ENCODE measurements at places on chromosomes 12 and 14.
A peak's percentile ranks its signal among the peaks of the same experiment; 100 is the strongest.

DNA sequence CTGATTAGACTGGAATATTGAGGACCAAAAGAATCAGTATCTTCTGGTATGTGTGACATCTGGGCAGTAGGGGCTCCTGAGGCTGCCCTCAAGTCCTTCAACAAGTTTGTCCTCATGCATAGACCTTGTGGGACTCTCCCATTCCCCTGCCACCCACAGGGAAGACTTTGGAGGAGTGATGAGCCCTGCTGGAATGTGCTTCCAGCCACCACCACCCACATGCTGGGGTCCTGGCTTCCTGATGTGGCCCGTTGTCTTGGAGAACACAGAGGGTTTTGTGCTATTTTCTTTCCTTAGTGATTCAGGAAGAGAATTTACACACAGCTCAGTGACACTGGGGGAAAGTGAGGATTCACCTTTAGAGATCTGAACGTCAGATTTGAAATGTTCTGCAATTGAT, 29.2 kb upstream of the SEL1L start:
- no peak for DNase-seq

- no peak for DNase-seq
These were observed 135.8 kb downstream of the SSPN start for GRCh38 chr12:26331136-26331535.

DNA sequence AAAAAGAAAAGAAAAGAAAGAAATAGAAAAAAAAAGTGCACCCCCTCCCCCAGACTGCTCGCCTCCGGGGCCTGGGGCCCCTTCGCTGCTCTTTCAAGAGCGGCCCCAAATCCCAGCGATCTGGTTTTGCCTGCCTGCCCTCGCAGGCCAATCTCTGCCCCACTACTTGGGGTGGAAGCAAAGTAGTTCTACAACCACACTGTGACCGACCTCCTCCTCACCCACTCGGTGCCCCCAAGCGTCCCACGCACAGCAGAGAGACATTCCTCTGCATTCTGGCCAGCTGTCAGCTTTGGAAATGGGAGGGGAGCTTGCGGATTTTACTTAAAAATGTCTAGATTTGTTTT, 2.4 kb upstream of the TBX3 start:
- no peak for DNase-seq

DNA sequence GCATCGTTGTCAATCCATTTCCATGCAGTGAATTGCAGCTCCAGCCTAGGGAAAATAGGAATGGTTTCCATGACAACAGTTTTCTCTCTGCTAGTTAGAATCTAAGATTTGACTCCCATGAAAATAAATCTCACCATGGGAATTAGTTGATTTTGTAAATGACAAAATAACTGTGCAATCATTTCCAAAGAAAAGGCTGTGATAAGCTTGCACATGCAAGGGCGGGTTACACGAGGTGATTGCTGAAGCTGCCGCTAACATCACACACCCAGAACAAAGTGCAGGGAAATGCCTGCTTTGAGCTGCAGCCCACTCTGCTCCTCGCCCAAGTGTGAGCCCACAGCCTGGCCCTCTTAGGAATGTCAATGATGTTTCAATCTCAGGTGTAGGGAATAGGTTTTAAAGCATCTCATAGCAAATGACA, 53.8 kb downstream of the TRIM9 start:
- no peak for DNase-seq

DNA sequence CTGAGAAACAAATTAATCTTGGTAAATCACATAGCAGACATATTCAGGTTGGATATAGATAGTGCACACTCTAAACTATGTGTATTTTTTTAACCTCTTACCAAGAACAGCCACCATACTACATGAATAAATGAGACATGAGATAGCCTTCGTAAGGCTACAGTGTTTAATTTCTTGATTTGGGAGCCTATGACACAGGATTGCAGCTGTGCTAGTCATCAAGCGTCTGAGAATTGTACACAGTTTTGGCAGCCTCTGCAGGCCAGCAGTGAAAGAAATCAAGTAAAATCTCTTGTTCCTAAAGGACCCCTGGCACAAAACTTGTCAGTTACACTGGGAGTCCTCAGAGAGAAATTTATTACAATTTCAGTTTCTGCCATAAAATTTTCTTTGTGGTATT, 236.1 kb downstream of the C12orf50 start:
- no peak for DNase-seq

GRCh38 chr14:95418858-95419257, 97.6 kb downstream of the SYNE3 start:
- DNase-seq = no peak

GRCh38 chr12:58803908-58804307, 116.4 kb downstream of the LRIG3 start:
- DNase-seq = no peak

DNA sequence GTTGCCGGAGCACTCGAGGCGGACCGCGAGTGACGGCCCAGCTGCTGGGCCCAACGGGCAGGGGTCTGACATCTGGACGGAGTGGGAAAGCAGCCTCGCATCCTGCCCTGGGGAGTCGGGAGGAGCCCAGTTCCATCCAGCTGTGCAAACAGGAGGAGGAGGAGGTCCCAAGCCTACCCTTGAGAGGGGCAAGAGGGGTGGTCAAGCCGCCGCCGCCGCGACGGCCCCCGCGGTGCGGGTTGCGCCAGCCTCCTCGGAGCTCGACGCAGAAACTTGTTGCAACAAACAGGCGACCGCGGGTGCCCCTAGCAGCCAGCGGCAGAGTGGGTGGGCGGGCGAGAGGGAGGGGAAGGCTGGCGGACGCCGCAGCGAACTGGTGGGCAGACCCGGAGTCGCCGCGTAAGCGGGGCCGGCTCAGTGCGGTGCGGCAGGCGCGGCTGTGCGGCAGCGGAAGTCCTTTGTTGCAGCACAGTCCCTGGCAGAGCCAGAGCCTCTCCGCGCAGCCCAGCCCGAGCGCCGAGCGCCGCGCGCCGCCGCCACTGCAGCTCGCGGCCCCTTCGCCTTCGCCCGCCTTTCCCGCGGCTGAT, at the start of gene ZBTB1:
Gene ZBTB1 (plus strand): TSS at position 461 of the 587 bp plus-strand sequence. CDS start 16,735 bp downstream, outside the sequence.
- peak; percentile 79 for DNase-seq

DNA sequence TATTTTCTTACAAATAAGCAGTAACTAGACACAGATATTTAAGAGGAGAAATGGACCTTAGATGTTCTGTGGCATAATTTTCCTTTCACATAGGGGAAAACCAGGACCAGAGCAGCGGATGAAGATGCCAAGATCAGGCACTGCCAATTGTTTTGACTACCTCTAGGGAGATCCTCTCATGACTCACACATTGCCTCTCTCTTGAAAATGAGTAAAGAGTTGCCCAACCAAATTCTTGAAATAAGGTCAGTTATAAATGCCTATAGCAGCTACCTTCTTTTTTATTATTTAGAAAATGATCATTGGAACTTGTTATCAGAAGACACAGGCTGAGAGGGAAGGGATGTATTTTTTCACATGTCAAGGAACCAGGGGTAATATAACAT, 263.4 kb upstream of the PLEKHG7 start:
- DNase-seq = no peak

GRCh38 chr12:8033153-8034044, 883 bp downstream of the FOXJ2 start:
- DNase-seq = peak; percentile 99

DNA sequence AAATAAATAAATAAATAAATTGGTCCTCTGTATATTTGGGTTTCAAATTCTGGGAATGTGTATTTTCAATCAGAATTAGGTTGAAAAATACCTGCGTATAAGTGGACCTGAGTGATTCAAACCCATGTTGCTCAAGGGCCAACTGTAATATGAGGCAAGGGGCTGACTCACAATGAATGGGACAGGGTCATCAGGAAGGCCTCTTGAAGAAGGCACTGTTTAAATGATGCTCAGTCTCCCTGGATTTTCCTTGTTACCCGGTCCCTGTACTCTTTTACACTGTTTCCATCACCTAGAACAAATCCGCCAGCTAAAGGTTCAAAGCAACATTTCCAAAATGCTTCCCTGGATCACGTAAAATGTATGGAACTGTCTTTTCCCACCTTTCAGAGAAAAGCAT, 3.8 kb downstream of the PSMB5 start:
- no peak for DNase-seq

DNA sequence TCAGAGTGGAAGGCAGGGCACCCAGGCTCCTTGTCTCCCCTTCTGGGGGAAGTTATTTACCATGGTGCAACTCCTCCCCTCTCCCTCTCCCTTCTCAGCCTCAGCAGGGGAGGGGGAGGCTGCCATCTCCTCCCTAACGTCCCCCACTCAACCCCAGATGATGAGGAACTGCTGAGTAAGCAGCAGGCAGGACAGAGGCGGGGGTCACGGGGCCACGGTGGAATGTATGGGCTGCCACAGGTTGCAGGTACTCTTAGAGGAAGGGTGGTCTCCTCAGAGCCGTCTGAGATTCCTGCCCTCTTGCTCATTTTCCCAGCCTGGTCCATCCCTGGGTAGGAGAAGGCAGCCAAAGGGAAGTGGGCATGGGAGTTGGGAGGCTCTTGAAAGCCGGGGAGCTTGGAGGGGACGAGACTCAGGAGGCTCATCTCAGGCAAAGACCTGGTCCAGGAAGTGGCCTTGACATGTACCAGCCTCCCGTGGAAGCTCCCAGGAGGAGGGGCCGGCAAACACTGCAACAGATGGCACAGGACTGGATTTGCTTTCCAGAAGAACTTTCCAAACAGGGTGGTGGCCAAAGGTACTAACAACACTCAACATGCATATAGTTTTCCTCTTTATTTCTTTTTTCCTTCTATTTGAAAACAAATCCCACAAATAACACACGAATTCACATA, 19.0 kb downstream of the RIN3 start:
- DNase-seq = no peak

- no peak for DNase-seq
These were observed 436.4 kb downstream of the ADAMTS20 start for GRCh38 chr12:43115441-43116160.

DNA sequence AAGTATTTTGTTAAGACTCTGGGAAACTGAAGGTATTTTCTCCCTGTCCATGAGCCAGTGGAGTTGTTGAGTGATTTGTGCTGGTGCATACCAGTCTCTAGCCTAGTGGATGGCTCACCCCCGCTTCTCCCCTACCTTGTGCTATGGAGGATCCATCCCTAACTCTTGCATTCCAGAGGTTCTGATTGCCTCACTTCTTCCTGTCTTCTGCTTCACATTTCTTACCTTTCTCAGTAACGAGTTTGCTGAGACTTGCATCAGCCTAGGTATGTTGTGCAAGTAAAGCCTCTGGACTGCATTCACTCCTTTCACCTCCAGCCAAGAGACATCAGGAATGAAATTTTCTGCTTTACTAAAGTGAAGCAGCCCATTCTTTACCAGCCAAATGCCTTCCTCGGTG, 391.6 kb downstream of the ZFP36L1 start:
- DNase-seq = no peak

GRCh38 chr14:99198746-99199502, 73.1 kb downstream of the BCL11B start:
- no peak for DNase-seq

DNA sequence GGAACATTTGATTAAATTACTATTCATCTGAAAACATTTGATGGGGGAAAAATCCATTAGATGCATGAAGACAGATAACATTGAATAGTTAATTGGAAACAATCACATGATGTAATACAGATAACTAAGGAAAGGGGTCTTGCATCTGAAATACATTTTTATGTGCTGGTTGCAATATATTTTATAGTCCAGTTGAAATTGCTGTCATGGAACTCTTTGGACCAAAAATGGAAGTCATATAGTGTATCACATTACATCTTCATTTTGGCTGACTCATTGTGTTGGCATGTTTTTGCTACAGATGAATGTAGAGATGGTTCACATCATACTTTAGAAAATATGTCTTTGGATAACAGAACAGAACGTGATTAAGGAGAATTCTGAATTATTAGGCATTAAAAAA, 43.0 kb upstream of the GNPNAT1 start:
- DNase-seq = no peak

DNA sequence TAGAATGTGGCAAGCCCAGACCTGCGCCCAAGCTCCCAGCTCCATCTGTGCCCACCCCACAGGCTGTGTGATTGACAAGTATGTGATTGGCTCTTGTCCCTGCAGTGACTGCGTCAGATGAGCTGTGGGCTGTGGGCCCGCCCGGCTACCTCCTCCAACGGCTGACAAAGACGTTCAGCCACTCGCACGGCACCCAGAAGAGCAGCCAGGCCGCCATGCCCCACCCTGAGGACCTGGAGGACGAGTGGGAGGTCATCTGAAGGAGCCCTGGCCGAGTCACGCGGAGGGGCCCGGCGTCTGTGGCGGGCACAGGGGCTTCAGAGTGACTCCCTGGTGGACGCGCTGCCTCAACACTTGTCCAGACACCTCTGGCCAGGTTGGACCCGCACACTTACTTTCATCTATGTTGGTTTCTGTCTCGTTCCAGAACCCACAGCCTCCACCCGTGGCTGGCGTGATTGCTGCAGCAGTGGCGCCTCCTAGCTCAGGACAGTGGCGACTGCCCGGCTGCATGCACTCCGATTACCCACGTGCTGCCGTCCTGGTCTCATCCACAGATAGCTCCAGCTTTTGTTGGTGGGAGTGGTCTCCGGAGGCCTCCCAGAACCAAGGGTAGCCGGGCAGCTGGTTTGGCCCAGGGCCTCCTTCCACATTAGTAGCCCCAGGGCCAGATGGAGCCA, 11.4 kb downstream of the ANKRD9 start:
- DNase-seq = peak; percentile 19

DNA sequence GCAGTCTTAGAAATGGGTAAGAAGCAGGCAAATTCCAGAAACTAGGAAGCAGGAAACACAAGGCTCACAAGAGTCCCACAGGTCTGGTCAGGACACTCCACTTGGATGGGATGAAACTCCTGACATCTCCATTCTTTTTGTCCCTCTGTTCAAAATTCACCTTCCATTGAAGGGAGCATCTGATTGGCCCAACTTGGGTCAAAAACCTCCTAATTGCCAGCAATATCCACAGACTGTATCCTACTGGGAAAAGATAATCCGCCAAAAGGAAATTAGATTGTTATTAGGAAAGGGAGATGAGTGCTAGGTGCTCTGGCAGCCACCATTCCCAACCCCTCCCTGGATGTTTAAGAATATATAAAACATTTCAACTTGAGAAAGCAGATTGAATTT, 256.9 kb downstream of the ZFP36L1 start:
- DNase-seq = no peak

- DNase-seq = no peak
These were observed 5.1 kb downstream of the TRMT61A start for GRCh38 chr14:103533999-103534575.

- DNase-seq = no peak
These were observed 113.8 kb upstream of the G2E3 start for GRCh38 chr14:30445011-30445793.

- DNase-seq = no peak
These were observed 871.4 kb downstream of the C12orf50 start for GRCh38 chr12:87157791-87158190.

DNA sequence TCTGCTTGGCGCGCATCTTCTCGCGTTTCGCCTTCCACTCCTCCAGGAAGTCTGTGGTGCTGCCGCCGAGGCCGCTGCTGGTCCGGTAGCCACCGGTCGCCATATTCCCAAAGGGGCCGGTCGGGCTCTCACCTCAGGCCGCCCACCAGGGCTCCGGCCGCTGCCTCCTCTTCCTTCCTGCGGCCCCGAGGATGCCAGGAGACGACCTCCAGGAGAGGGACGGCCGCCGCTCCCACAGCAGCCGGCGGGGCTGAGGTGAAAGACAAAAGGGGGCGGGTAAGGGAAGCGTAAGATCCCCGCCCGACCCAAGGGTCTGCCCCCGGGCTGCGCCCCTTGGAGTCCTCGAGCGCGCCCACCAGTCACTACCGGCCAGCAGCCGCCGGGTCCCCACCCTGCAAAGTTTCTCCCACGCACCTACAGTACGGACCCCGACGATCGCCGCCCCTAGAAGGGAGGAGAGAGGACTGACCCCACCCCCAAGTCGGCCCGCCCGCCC, 574 bp downstream of the PAWR start:
- DNase-seq = peak; percentile 45

- DNase-seq = no peak
These were observed 261.2 kb downstream of the EGLN3 start for GRCh38 chr14:33689680-33690079.

- DNase-seq = no peak
These were observed 133.9 kb upstream of the EVL start for GRCh38 chr14:99931308-99931707.

Data from NCI-H2171 (cell line).